ENCODE measurements at places on chromosomes 4 and X.
A peak's percentile ranks its signal among the peaks of the same experiment; 100 is the strongest.

- no peak for DNase-seq
These were observed 41.7 kb downstream of the SMIM20 start for GRCh38 chr4:25955705-25956104.

GRCh38 chr4:157271166-157271869, 50.8 kb downstream of the GRIA2 start:
- DNase-seq: no peak

- no peak for DNase-seq
These were observed at the start of gene ZFYVE28 for GRCh38 chr4:2417765-2418649. Gene ZFYVE28, minus strand, starts transcription at chr4:2418645. Its CDS starts 322 bp downstream, at chr4:2418323.

DNA sequence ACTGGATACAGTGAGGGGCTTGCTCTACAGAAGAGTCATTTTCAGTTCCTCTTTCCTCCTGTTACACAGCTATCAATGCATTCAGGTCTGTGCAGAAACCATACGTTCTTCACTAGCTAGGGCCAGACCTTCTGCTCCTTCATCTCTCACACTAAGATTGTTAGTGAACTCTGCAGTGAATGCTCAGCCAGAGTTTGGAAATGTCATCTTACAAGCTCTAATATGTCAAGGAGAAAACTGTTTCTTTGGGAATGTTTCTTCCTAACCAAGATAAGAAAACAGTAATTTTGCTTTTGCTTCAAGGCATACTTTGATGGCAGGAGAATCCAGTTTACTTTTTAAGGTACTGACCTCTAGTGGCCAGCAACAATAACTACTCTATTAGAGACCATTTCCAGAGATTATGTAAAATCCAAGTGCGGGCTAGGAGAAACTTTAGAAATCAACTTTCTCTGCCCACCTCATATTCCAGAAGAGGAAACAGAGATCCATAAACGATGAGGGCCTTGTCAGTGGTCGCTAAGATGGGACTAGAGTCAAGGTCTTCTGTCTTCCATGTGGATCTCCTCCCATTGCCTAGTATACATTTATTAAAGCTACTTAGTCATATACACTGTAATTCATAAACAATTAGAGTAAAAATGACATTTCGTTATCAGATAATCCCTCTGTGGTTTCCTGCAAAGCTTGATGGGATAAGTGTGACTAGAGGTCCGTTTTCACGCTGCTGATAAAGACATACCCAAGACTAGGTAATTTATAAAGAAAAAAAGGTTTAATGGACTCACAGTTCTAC, 12.1 kb upstream of the CC2D2A start:
- no peak for DNase-seq

GRCh38 chr4:186734251-186734650, 10.6 kb upstream of the FAT1 start:
- no peak for DNase-seq

DNA sequence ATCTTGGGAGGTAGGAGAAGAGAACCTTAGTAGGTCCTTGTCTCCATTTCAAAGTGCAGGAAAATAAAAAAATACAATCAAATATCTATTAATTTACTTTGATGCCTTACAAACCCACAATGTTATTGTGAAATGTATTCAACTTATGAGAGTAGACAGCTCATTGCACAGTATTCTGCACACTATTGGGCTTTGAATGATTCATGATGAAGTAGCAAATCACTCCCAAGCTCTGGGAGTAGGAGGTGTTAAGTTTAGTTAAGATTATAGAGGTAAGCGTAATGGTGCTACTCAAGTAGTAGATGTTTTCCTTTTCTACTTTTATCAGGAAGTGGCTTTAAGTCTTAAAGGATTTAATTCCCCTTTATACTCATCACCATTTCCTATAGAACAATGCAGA, 32.8 kb upstream of the TMPRSS11A start:
- DNase-seq: no peak

DNA sequence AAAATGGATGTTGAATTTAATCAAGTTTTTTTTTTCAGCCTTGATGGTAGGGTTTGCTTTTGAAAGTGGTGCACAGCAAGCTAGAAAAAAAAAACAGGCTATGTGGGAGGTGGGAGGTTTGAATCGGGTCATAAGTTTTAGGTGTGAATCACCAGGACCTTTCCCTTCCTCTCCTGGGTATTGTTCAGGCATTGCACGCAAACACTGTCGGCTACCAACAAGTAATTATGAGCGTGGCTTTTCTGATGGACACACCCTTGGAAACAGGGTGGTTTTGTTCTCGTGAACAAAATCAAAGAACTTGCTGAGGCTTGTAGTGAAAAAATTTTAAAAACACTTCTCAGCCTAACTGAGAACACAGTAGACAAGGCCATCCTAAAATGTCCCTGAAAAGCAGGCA, 18.1 kb downstream of the PIR start:
- no peak for DNase-seq

- no peak for DNase-seq
These were observed 1.7 kb downstream of the GPRIN3 start for GRCh38 chr4:89305712-89306437.

- no peak for DNase-seq
These were observed 127.9 kb downstream of the PABPC4L start for GRCh38 chr4:134073711-134074110.

GRCh38 chr4:81833576-81833975, 361.9 kb upstream of the RASGEF1B start:
- no peak for DNase-seq

GRCh38 chr4:84660606-84661005, 77.7 kb downstream of the CDS1 start:
- DNase-seq: no peak

GRCh38 chr4:68655764-68656444, 14.5 kb downstream of the UGT2B15 start:
- no peak for DNase-seq

DNA sequence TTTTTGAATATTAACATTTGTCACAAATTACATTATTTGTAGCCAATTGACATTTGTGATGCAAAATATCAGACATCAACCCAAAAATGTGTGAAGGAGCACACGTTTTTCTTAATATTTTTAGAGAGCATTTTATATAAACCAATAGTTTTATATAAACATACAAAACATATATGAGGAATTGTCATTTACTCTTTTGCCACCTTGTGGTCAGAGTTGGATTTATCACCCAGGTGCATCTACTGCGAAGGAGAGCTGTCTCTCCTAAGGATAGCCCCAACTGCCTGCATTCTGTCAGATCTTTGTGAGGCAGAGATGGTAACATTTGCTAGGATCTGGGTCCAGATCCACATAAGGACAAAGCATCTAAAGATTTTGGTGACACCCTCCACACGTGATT, 2.5 kb upstream of the USP27X start:
- peak; percentile 2 for DNase-seq

GRCh38 chr4:28835501-28835900, 1884.7 kb upstream of the PCDH7 start:
- DNase-seq: no peak

DNA sequence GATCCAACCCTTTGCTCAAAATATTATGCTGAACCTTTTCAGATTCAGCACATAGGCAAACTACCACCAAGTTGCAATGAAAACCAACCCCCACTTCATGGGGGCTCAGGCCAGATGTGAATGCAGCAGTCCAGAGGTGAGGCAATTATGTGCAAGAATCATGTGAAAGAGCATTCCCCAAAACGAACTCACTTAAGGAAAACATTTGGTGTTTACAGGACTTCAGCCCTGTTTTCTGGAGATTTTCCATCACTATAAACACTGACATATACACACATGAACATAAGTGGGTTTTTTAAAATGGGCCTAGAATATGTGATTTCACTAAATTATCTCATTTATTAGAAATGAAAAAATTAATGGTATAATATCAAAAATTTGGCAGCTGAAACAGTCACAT, 31.5 kb downstream of the BMP3 start:
- DNase-seq: no peak

DNA sequence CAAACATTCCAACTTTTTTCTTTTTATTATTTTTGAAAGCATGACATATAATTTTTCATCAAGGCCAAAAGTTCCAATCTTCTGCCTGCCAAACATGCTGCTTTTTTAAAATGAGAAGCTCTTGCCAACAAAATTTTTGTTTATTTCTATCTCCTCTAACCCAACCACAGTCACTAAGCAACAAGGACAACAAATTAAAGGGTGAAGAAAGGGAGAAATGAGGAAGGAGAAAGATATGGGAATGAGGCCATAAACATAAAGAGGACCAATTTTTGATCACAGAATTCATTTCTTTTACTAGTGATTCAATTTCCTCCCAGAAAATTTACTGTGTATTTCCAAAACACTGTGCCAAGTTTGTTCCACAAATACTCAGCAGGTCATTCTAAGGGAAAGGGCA, 537.0 kb upstream of the DIAPH2 start:
- no peak for DNase-seq

GRCh38 chrX:70826715-70827114, 81.8 kb downstream of the TEX11 start:
- DNase-seq: no peak

GRCh38 chr4:131509521-131509920, 1639.6 kb upstream of the PCDH10 start:
- no peak for DNase-seq

DNA sequence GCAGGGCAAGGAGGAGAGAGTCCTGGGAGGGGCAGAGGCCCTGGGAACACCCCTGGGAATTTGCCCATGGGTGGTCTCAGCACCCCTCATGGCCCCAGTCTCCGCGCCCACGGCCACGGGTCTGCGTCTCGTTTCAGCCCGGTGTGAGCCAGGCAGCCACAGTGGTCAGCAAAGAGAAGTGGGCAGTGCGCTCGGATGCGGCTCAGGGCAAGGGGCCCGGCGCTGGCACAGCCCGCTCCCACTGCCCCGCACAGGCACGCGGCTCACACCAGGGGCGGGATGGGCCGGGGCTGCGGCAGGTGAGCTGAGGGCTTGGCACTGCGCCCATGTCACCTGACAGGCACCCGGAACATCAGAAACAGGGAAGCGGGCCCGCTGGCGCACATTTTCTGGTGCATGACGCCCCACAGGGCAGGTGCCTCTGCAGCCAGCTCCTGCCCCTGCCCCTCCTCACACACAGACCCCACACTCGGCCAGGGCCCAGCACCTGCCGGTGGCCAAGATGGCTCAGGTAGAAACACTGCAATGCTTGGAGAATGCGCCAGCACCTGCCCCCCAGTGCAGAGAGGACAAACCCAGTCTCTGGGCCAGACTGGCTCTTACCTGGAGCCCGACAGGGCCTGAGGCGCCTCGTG, 41.9 kb upstream of the MXD4 start:
- DNase-seq: no peak

DNA sequence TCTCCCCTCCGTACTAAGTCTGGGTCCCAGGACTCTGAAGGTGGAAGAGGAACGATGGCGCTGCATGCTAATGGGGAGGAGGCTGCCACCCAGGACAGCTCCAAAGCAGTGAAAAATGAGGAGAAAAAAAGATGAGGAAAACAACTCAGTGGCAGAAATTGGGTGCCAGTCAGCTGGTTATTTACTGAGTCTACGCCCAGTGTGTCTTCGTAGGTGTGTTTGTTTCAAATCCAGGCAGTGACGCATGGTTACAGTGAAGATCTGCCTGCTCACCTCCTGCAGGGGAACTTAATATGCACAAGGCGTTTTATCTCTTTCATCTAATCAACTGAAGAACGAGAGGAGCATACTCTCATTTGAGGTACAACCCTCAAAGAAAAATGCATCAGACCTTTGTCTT, 70.9 kb upstream of the FBXW7 start:
- DNase-seq: no peak

- no peak for DNase-seq
These were observed 31.3 kb downstream of the ENOPH1 start for GRCh38 chr4:82461710-82462109.

DNA sequence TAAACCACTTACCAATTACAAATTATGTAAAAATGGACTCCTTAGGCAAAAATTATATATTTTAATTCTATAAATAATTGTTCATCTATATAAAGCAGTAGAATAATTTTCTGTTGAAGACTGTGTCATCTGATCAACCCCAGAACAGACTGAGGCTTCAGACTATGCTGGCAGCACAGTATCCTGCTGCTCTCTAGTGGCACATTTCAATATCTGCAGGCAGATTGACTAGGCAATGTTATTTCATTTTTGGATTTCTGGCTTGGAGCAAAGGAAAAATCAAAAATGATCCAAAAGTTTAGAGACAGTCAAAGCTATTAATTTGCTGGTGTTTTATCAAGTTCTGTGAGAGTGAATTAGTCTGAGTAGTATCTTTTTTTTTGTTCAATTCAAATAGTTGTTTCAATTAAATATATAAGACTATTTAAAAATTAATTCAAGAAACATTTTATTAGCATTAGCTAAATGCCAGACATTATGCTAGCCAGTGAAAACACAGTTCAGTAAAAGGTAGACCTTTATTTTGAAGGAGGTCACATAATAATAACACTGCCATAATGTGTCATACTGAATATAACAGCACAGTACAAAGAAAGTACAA, 21.3 kb upstream of the SULT1E1 start:
- peak; percentile 18 for DNase-seq

GRCh38 chr4:71772592-71772991, 11.3 kb downstream of the GC start:
- no peak for DNase-seq

- no peak for DNase-seq
These were observed 2.4 kb downstream of the CORIN start for GRCh38 chr4:47835494-47835893.

DNA sequence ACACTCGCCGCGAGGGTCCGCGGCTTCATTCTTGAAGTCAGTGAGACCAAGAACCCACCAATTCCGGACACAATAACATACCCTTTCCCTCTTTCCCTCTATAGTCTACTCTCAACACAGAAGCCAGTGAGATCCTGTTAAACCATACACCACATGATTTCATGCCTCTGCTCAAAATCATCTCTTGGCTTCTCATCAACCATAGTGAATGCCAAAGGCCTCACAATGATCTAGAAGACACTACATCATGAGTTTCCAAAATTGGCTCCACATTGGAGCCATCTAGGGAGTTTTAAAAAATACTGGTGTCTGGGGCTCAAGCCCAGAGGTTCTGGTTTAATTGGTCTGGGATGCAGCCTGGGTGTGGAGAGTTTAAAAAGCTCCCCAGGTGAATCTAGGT, 124.5 kb downstream of the EFNB1 start:
- no peak for DNase-seq

DNA sequence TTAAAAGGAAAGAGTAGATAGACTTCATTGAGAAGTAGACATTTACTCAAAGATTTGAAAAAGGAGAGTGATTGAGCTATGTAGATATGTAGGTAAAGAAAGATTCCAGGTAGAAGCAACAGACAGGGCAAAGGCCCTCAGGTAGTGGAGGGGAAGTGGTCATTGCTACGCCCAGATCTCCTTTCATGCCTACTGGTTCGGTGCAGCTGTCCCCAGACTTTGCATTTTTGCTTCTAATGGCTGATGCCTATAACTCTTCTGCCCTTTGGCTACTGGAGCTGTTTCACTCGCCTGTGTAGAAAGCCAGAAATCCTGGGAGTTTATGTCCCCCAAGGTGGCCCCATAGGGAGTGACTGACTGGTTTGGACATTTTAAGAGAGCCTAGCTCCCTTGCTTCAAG, 16.9 kb upstream of the ARMCX2 start:
- DNase-seq: no peak

- DNase-seq: no peak
These were observed 26.8 kb downstream of the SH3TC1 start for GRCh38 chr4:8225706-8226443.

DNA sequence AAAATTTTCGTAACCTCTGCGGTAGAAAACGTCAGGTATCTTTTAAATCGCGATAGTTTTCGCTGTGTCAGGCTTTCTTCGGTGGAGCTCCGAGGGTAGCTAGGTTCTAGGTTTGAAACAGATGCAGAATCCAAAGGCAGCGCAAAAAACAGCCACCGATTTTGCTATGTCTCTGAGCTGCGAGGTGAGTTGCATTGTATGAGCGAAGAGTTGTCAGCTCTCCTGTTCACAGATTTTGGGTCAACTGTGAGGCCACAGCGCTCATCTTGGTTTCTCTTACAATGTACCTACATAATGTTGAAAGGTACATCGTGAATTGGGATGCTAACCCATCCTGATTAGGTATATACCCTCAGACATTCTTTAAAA, 486 bp downstream of the CLCN3 start:
- DNase-seq: no peak
